Astrocyte of the hippocampus (primary cell): ENCODE measurements at places on chromosomes 7 and 10.

GRCh38 chr10:113550365-113550764, 2.5 kb upstream of the HABP2 start:
- DNase-seq, result peak; percentile 35

DNA sequence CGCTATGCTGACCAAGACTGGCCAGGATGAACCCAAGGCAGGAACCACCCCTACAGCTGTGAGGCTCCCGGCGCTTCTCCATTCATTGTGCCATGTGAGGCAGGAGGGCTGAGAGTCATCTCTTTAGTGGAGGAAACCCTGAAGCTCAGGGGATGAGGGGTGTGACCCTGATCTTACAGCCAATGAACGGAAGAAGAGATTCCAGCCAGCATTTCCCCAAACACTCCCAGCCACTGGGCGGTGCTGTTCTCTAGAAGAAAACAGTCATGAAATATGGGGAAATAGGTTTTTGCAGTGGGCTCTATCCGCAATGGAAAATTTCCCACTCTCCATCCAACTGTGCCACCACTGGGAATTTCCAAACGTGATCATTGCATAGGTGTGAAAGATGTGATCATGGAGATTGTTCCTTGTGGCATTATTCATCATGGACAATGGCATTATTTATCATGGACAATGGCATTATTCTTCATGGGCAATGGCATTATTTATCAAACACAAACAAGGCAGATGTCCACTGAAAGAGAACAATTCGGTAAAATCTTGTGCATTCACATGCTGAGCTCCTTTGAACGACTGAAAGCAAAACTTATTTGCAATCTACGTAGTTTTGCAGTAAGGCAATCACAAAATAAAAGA, 14.0 kb upstream of the SLC18A2 start:
- peak; percentile 19 for DNase-seq

DNA sequence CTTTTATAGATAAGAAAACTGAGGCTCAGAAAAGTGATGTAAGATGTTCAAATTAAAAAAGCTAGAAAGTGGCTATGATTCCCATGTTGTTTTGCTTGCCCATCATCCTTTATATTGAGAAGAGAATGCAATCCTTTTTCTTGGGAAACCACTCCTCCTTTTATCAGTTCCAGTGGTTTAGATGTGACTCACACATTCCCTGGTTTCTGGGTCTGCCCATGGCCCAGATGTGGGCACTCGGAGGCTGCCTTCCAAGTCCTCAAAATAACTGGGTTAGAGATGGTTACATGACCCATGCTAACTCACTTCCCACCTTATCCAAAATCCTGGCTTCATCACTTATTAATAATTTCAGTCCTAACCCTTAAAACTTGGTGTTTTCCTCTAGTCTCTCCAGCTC, 550.0 kb downstream of the MDFIC start:
- peak; percentile 44 for DNase-seq

GRCh38 chr7:157377436-157378124, 40.8 kb downstream of the DNAJB6 start:
- DNase-seq, result no peak

DNA sequence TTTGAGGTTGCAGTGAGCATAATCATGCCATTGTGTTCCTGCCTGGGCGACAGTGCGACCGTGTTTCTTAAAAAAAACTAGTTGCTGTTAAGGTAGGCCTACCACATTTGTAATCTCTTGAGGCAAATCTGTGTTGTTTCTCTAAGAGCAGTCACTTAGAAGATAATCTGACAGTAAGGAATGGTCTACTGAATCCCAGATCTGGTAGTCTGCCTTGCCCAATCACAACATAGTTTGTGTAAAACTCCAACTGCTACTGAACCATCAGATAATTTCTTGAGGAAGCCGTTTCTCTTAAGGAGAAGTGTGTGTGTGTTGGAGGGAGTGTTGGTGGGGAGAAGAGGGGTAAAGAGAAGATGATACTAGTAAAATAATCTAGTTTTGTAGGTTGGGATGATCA, 5.0 kb downstream of the NRF1 start:
- DNase-seq, result no peak

- peak; percentile 78 for DNase-seq
Observed at GRCh38 chr10:71582019-71582418, 137.6 kb downstream of the C10orf105 start.

DNA sequence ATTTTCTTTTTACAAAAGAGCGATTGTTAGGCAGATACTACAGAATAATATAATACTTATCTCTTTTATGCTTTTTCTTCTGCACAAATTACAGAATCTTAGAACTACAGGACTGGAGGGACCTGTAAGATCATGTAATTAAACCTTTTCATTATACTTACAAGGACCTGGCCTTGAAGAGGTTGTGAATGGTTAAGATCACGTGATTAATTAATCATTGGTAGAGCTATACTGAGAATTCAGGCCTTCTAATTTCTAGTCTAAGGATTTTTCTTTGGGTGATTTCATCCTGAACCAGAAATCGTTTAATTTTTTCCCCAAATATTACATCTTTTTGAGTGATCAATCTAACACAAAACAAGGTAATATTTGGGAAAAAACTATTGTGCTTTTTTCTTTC, 163.8 kb upstream of the SLC26A5 start:
- no peak for DNase-seq

- no peak for DNase-seq
Observed at GRCh38 chr10:100873827-100874326, 38.9 kb upstream of the SLF2 start.

DNA sequence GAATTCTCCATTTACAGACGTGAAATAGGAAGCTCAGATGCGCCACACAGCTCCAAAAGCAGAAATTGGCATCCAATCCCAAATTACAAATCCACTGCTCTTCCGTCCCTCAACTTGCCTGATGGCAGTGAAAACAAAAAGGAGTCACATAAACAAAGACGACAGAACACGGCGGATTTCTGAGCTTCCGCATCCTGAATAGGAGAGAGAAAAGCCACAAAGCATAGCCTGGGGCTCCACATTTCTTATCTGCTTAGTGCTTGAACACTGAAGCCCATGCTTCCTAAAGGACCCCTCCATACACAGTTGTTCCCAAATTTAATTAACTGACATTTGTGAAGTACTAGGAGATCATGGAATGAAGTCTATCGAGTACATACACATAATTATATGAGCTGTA, 32.6 kb downstream of the BEND7 start:
- DNase-seq, result no peak

- peak; percentile 88 for DNase-seq
Observed at GRCh38 chr10:77505431-77506334, 131.9 kb downstream of the KCNMA1 start.

- DNase-seq, result no peak
Observed at GRCh38 chr10:4533621-4534020, 292.4 kb upstream of the AKR1E2 start.

DNA sequence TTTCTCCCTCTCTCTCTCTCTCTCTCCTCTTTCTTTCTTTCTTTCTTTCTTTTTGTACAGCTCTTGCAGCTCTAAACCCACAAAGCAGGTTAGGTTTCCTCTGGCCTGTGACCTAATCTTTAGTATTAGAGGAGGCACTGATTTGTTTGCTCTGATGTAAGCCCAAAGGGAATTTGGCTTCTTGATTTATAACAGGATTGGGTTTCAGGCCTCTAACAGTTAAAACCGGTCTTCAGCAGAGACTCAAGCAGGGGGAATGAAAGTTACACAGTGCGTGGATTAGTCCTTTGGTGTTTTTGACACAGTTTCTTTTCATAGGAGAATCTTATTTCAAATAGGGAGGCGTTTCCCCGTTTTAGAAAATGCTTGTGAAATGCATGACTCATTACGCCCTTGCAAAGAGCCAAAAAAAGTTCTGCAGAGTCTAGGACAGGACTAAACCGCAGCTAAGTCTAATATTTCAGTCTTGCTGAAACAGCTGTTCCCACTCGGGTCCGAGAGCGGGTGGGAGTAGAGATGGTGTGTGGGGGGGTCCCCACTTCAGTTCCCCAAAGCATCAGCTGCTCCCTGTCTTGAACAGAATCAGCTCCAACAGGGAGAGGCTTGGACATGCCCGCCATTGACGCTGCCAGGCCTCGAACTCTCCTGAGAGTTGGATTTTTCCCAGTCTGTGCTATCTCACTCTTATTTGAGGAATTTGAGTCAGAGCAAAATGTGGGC, 296.5 kb upstream of the PITRM1 start:
- peak; percentile 91 for DNase-seq

DNA sequence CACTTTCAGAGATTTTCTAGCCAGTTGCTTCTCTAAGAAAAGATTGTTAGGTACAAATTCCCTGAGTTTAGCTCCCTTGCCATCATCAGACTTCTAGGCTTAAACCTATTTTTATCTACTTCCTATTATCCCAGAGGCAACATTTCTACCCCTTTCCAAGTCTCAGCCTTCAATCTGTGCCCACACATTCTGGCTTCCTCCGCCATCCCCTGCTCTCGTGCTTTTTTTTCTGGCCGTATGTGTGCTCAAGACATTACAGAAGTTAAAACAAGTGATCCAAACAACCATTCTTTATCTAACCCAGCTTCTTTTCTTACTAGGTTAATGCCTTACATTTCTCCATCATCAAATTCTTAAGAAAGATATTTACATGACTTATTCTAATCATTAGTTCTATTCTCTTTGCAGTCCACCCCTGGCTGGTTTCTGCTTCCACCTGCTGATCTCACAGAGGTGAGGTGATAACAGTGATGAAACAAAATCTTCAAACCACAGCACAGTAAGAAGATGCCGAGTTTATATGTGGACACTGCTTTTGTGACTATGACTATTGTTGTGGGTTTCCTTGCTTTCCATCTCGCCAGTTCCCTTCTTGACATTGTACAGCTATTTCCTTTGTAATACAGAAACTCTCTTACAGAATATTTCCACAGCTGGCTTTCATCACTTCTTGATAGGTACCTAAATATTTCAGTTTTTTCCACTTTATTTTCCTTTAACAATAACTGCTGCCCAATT, 18.3 kb upstream of the CDK6 start:
- DNase-seq, result no peak

GRCh38 chr7:70714506-70715038, 417.4 kb upstream of the GALNT17 start:
- no peak for DNase-seq

DNA sequence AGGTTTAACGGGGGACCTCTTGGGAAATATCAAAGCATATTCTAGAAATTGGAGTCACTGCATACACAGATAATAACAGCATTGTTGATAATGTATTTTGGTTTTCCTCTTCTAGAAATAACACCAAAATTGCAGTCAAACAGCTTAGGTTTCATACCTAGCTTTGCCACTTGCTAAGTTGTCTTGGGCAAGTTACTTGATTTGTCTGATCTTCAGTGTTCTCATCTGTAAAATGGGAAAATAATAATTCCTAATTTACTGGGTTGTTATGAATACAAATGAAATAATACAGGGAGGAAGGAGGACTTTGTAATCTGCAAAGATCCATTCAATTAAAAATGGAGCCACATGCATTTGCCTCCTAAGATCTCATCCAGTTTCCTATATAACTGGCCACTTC, 20.3 kb upstream of the NUP205 start:
- no peak for DNase-seq
